Pulmonary artery endothelial cell (primary cell): ENCODE measurements at places on chromosomes 16 and 17.

- DNase-seq, result no peak
Measured at GRCh38 chr17:69477903-69478266, 63.4 kb downstream of the MAP2K6 start.

- DNase-seq, result no peak
Measured at GRCh38 chr17:7894226-7894625, 5.6 kb downstream of the CHD3 start.

- DNase-seq, result no peak
Measured at GRCh38 chr16:7257016-7257415, 75.6 kb upstream of the RBFOX1 start.

GRCh38 chr17:76437467-76438402, 15.2 kb downstream of the UBE2O start:
- no peak for DNase-seq

DNA sequence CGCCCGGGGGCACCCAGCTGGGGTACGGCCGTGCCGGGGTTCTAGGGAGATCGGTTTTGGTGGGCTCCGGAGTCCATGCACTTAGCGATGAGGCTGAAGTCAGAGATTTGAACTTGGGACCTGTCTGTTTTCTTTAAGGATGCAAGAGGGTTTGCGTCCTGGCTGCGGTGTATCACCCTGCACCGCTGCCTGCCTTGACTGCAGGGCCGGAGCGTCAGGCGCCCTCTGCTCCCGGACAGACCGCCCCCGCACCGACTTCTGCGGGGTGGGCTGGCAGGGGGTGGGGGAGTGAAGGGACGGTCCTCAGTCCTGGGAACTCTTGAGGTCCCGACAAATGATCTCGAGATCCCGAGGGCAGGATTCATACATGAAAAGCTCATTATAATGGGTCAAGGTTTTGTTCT, 701 bp downstream of the PDP2 start:
- DNase-seq, result no peak

GRCh38 chr16:15699819-15700218, 49.8 kb downstream of the NDE1 start:
- no peak for DNase-seq

DNA sequence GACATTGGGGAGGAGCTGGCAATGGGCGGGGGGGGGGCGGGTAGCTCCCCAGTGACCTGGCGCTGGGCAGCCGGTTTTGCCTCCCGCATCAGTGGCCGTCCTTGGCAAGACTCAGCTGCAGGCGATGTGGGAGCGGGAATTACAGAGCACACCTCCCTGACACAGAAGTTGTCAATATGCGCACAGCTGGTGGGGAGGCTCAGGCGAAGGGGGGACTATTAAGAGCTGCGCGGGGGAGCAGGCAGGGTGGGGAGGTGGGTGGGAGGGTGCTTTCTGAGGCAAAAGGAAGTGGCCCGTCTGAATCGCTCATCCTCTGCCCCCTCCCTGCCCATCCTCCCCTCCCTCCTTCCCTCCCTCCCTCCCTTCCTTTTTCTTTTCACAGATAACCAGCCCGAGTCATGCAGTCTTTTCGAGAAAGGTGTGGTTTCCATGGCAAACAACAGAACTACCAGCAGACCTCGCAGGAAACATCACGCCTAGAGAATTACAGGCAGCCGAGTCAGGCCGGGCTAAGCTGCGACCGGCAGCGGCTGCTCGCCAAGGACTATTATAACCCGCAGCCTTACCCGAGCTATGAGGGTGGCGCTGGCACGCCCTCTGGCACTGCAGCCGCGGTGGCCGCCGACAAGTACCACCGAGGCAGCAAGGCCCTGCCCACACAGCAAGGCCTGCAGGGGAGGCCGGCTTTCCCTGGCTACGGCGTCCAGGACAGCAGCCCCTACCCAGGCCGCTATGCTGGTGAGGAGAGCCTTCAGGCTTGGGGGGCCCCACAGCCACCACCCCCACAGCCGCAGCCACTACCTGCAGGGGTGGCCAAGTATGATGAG, 44.0 kb downstream of the SREBF1 start:
- DNase-seq, result peak; percentile 29

GRCh38 chr16:71218306-71218963, 12.1 kb downstream of the HYDIN start:
- DNase-seq, result no peak

- DNase-seq, result no peak
Measured at GRCh38 chr16:77331802-77332586, 102.8 kb downstream of the ADAMTS18 start.

- DNase-seq, result no peak
Measured at GRCh38 chr17:40548491-40548981, 16.7 kb downstream of the CCR7 start.

DNA sequence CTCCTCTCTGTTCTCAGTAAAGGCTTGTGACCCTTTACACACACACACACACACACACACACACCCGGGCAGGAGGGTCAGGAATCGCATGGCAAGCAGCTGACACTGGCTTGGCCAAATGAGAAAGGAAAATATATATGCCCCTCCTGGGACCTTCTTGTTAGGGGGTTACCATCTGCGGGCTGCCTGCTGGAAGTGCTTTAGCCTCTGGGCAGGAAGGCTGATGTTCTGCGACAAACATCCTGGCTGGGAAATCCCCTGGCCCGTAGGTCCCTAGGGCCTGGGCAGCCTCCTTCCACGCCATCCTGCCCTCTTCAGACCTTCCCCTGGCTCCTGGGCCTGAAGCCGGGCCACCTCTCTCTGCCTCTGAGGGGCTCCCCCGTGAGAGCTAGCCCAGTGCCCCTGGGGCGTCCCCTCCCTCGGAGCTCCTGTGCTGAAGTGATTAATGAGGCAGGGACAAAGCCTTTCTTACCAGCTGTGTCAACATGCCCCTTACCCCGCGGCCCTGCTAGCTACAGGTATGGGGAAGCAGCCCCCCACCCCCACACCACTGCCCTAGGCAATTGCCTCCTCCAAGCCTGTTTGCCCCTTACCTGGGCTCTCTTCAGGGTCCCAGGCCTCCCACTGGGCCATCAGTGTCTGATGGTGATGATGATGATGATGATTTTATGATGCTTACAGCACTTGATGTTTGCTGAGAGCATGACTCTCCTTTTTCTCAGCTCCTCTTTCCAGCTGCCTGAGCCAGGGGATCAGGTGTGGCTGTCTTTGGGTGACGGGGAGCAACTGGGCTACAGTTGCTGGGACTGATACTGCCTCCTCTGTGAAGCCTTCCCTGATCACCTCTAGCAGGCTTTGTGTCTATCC, 32.8 kb upstream of the ETV4 start:
- DNase-seq, result peak; percentile 63

- no peak for DNase-seq
Measured at GRCh38 chr17:12936501-12936900, 81.3 kb downstream of the ELAC2 start.

DNA sequence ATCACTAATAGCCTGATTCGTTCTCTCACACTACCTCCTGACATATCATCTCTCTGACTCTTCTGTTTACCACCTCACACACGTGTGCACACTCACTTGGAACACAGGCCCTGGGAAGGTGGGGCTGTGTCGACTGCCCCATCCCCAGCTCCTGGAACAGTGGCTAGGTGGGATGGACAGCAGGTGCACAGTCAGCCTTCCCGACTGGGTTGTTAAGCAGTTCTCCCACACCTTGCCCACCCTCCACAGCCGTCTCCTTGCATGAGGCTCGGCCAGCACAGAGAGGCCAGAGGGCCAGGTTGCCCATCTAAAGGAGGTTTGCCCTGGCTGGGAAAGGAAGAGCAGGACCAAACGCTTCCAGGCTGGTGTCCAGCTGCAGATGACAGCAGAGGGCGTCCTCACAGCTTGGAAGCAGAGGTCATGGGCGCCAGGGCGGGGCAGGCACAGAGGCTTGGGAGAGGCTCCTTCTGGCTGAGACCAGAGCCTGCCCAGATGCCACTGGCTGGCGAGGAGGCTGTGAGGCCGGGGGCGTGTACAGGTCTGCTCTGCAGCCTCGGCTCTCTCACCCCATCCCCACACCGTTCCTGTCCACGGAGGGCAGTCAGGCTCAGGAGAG, 92.8 kb downstream of the AMFR start:
- no peak for DNase-seq

GRCh38 chr17:49341356-49341755, 20.7 kb downstream of the ZNF652 start:
- DNase-seq, result no peak

DNA sequence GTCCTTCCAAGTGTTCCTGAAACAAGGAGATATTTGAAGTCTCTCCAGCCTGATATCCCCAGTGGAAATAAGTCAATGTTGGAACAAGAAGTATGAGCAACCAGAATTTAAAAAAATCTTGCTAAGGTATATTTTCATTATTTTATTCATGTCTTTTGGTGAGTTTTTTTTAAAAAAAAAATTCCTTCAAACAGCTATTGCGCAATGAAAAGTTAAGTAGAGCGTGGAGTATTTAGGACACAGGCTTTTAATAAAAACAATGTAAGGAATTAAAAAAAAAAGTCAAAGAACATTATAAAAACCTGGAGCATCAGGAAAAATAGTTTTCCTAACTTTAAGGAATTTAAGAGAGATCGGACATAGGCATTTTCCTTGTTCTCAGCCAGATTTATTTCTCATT, 940.4 kb downstream of the KCNJ2 start:
- DNase-seq, result no peak

GRCh38 chr17:28239271-28239624, 79.8 kb upstream of the TMEM97 start:
- no peak for DNase-seq

- no peak for DNase-seq
Measured at GRCh38 chr16:3503523-3503922, 2.7 kb downstream of the CLUAP1 start.

DNA sequence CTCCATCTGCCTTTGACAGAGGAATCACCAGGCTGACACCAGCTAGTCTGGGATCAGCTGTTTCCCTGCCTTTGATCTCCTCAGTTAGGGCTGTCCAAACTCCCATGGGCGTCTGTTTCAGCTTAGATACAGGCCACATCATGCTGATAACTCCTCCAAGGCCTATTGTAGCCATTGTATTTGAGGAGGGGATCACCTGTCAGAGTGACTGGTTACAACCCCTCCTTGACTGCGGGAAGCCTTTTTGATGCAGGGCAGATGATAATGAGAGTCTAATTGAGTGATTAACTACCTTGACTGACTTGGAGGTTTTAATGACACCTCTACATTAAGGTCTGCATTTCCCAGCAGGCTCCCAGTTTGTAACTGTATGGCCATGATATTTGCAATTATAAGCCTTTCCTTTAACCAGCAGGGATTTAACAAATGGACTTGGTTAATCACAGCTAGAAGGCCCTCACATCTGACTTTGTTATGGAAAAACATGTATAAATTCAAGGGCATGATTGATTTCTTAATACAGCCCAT, 863.5 kb downstream of the KCNJ2 start:
- no peak for DNase-seq

- no peak for DNase-seq
Measured at GRCh38 chr17:1270210-1271029, at the start of gene BHLHA9. Gene BHLHA9 (plus strand): TSS chr17:1270444. CDS start chr17:1270564, 120 bp downstream.

DNA sequence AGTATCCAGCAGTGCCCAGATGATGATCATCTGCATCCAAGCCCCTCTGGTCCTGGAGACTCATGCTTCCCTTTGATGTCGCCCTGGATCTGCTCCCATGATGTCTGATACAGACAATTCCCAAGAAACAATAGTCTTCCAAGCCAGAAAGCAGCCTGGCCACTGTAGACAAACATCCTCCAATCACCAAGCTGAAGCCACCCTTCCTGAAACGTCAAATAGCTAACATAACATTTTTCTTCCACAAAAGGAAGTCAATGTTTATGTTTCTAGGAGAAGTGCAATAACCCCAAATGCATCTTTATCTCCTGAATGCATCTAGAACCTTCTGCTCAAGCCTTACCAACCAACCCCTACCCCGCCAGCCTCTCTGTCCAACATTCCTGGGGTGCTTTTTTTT, 1.2 kb upstream of the DPEP2 start:
- no peak for DNase-seq

- no peak for DNase-seq
Measured at GRCh38 chr16:20660325-20660724, 37.2 kb downstream of the ACSM1 start.

DNA sequence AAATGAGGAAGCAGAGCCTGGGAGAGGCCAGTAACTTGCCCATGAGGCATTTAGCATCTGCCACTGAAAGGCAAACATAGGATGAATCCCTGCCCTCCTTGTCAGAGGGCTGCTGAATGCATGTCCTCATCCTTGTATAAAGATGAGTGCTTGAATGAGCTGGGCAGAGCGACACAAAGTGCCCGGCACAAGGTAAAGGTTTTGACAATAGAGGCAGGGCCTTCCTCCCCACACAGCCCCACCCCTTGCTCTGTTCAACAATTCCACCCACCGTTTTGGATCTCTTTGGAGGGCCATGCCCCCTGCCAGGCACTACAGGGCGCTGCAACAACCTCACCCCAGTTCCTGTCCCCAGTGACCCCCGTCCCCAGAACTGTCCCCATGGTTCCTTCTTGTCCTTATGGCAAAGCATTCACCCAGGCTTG, 1.4 kb upstream of the KRT19 start:
- DNase-seq, result no peak

- DNase-seq, result no peak
Measured at GRCh38 chr17:71983828-71984227, 137.0 kb upstream of the SOX9 start.

GRCh38 chr17:8421571-8421970, 14.1 kb upstream of the NDEL1 start:
- no peak for DNase-seq

DNA sequence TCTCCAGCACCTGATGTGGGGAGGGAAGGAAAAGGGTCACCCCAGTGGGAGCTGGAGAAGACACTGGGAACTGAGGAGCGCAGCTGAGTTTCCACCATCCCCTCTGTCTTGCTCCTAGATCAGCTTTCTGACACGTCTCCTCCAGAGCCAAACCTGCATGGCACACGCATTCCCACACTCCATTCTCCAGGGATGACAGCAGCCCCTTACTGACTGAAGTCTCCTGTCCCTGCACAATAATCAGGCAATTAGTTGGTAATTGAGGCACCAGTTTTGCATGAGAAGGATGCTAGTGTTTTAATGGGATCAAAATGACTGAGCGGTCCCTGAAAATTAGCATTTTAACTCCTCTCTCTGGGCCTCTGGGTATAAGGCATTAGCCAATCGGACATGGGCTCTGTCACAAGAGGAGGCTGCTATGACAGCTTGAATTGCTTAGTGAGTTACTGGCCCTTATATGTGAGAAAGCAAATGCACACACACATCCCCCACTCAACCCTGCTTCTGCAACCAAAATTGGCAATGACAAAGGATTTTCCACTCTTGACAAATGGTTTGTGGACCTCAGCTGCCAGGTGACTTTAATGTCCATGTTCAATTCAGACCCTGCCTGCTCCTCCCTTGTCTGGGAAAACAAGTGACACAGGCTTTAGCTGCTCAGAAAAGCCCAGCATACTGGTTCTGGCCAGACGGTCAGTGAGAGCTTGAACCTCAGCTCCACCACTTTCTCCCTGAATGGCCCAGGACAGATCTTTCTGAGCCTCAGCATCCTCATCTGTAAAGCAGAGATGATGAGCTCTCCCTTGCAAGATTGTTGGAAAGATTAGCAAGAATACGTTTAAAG, 57.2 kb upstream of the SREBF1 start:
- no peak for DNase-seq

- no peak for DNase-seq
Measured at GRCh38 chr16:15732416-15732815, 82.4 kb downstream of the NDE1 start.

DNA sequence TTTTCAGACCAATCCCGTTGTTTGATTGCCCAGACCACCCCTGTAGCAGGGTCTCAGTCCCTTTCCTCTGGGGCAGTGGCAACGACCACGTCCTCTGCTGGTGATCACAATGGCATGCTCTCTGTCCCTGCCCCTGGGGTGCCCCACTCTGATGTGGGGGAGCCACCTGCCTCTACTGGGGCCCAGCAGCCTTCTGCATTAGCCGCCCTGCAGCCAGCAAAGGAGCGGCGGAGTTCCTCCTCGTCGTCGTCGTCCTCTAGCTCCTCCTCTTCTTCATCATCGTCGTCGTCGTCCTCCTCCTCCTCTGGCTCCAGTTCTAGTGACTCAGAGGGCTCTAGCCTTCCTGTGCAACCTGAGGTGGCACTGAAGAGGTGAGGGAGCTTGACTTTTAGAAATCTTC, 9.2 kb downstream of the ELOB start:
- no peak for DNase-seq
